Activated T-helper 2 cell treated with anti-CD3 and anti-CD28 coated beads, Interferon-gamma antibody, Interleukin-2, Interleukin-4, amounts not matched to agents 10 μg/mL and 5 μg/mL and 100 μg/mL, durations not matched to agents 14 hours and 24 hours and 36 hours (primary cell): ENCODE measurements at places on chromosomes 13 and 19.
A peak's percentile ranks its signal among the peaks of the same experiment; 100 is the strongest.

DNA sequence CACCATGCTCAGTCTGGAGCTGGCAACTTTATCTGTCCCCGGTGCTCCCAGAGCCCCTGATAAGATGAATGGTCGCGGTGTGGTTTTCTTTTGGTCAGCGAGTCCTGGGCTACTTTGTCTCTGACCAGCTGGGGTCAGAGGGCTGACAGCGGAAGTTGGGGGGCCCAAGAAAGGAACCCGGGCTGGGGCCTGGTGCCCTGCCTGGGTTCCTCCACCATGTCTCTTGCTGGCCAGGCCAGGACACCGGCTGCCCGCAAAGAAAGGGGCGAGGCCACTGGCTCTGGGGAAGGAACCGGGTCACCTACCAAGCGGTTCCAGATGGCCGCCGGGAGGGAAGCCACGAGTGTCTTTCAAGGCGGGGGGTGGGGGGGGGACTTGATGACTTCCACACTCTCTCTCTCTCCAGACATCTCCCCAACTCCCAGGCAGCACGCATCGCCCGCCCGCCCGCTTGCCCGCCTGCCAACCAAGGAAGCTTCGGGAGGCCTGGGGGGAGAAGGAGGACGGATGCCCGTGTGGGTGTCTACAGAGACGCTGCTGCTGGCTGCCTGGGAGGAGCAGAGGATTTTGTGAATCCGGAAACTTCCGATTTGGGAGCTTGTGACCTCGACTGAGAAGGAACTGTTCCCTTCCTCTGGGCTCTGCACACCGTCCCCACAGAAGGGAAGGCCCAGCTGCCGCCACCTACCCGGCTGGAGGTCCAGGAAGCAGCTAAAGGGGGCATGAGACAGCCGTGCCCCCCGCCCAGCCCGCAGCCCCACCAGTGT lies 1.1 kb downstream of the PIP5K1C start:
- no peak for DNase-seq

DNA sequence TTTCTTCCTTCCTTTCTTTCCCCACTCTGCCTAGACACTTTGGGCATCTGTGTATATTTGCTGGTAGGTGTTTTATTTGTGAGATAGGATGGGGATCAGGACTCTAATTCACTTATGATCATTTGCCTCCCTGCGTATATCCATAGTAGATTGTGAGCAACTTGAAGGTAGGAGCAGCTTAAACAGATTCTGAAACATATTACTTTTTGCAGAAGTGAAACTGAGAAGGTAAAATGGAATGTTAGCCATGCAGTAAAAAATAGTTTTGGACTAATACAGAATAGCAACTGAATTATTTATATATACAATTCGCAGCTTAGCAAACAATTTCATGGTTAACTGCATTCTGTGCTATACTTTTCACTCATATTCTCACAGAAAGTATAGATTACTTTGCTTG lies 38.7 kb downstream of the RNF6 start:
- no peak for DNase-seq

GRCh38 chr13:40506592-40507446 lies 159.6 kb downstream of the FOXO1 start:
- no peak for DNase-seq

DNA sequence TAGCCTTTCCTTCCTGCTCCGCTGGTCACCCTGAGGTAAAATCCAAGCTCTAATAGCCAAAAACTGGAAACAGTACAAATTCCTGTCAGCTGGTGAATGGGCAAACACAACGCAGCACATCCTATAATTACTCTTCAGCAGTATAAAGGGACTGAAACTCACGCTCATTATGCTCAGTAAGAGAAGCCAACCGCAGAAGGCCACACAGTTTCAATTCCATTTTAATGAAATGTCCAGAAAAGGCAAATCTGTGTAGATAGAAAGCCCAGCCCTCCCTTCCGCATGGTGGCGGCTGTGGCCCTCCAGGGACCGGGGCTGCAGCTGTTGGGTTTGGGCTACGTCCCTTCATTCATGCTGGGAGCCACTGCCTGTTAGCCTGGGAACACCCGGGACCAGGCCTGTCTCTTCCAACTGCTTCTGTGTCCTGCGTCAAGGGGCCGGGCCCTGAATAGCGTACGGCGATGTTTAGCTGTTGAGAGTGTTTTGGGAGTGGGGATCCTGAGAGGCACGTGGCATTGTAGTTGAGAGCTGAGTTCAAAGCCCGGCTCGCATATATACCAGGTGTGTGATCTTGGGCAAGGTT lies 23.5 kb downstream of the NKPD1 start:
- no peak for DNase-seq

- DNase-seq = no peak
Observed at GRCh38 chr13:32299893-32300292, 15.3 kb downstream of the ZAR1L start.

GRCh38 chr13:32851083-32852069 lies 164.8 kb upstream of the KL start:
- DNase-seq = no peak

DNA sequence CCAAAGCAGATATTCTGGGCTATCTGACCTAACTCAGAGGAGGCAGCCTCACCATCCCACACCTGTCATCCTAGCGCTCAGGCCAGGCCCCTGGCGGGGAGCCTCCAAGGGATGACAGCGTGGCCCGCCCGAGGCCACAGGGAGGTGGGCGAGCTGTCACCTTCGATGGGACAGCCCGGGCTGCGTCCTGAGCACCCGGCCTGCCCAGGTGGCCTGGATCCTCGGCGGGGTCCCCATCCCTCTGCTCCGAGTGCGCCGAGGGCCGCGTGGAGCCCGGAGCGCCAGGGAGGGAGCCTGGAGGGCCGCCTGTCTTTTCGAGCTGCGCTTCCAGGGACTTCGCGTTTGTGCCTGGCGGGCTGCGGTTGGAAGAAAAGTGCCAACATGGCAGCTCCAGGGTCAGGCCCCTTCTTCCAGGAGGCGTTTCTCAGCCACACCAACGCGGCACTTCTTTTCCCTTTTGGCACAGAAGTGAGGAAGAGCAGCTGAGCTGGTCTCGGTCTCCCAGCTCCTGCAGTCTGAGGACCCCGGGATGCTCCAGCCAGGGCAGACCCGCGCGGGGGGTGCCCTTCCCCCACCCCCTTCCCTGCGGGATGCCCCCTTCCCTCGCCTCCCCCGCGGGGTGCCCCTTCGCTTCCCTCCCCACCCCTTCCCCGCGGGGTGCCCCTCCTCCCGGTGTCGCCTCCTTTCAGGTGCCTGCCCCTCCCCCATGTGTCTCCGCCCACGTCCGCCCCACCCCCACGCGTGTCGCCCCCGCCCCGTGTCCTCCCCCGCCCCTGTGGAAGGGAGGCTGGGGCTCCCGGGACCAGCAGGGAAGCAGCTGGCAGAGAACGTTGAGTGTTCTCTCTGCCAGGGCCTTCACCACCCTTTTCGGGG lies 42.3 kb downstream of the GJA3 start:
- no peak for DNase-seq

- no peak for DNase-seq
Observed at GRCh38 chr13:39955560-39955959, 300.1 kb downstream of the COG6 start.

- DNase-seq = no peak
Observed at GRCh38 chr19:19487950-19488874, 27.1 kb downstream of the TSSK6 start.

- no peak for DNase-seq
Observed at GRCh38 chr13:79466872-79467271, 14.1 kb upstream of the NDFIP2 start.

DNA sequence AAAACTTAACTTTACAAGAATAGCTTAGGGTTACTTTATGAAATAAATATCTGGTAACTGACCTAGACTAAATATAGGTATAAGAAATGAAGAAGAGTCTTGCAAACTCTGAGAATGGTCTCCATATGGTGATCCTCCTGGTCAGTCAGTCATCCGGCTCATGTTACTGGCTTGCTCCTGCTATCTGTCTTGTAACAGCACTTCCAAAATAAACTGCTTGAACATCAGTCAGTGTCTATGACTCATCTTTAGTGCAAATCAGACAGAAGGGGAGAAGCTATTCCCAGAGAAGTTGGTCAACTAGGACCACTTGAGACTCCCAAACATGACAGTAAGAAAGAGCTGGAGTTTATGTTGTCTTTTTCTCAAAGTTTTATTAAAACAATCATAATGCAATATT lies 1550.9 kb downstream of the PCDH9 start:
- no peak for DNase-seq

- no peak for DNase-seq
Observed at GRCh38 chr13:95957331-95957730, 95.9 kb downstream of the UGGT2 start.

DNA sequence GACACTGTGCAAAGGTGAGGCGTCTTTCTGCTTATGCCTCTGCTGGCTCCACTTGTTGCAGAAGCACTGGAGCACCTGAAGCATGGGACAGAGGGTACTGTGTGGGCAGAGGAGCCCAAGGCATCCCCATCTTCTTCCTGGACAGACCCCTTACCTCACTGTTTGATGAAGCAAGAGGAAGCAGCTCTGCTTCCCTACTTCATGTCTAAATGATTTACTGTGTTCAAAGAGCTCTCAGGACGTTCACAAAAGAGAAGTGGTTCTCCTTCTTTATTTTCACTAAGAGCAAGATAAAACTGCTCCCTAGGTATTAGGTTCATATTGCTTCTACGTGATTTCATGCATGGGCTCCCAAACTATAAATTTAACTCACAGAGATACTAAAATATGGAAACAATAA lies 1635.4 kb upstream of the SLC10A2 start:
- no peak for DNase-seq

DNA sequence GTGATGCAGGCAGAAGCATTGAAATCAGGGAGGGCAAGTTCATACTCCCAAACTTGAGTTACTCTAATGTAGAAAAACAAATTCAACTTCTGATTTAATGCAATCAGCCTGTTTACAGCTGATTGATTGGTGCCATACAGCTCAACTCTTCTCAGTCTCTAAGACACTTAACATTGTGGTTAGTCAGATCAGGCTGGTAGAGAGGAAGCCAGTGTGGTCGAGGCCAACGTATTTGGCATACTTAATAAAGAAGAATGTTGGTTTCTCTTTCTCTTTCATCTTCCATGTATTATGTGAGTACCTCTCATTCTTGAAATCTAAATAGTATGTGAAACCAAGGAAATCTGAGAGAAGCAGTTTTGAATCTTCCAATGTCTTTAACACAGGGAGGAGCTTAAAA lies 255.0 kb upstream of the SLITRK1 start:
- peak; percentile 52 for DNase-seq

DNA sequence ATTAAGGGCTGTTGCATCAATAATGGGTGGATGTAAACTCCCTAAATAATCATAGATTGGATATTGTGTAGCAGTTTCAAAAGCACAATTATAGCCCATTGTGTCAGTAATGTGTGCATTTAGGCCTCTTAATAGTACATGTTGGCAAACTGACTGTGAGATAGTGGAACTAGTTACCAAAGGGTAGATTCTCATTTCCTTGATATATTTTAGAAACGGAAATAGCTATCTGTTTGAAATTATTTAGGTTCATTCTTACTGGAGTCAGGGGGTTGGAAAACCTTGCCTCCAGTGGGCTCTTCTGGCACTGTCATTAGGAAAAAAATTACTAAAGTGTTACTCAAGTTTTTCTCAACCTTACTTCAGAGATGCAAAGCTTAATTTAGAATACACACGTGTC lies 1074.9 kb downstream of the PCDH17 start:
- DNase-seq = no peak

GRCh38 chr13:110973007-110973700 lies 58.3 kb upstream of the ANKRD10 start:
- no peak for DNase-seq

DNA sequence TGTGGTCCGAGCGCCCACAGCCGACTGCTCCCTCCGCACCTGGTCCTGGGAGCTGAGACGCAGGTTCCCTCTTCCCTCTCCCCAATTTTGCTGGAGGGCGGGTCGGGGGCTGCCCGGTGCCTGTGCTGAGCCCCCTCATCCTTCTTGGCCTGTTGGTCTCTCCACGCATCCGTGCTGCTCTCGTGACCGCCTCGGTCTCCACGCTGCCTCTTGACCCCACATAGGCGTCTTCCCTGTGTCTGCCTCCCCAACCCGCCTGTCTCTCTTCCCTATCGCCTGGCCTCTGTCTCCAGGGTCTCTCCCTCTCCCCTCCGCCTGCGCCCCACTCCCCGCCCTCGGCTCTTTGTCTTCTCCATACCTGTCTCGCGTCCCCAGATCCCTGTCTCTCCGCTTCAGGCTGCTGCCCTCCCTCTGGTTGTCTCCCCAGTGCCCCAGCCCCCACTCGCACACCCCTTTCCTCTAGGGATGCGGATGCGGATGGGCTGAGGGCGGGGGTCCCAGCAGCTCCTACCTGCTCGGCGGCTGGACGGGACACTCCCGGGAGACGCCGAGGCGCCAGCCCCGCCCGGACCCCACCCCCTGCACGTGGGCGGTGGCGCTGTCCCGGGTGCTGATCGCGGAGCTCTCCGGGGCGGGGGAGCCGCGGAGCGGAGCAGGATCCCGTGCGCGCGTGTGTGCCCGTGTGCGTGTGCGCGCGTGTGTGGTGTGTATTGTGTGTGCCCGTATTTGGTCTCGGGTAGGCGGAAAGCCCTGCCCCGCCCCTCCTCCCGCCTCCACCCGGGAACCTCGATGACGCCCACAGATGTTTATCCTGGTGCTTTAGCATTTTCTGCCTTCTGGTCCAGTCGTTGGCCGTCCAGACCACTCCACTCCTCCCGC lies at the start of gene SYT5:
SYT5 (minus strand) TSS at position 684 of the 879 bp plus-strand sequence. CDS start 1,248 bp downstream, outside the sequence.
- DNase-seq = peak; percentile 63

DNA sequence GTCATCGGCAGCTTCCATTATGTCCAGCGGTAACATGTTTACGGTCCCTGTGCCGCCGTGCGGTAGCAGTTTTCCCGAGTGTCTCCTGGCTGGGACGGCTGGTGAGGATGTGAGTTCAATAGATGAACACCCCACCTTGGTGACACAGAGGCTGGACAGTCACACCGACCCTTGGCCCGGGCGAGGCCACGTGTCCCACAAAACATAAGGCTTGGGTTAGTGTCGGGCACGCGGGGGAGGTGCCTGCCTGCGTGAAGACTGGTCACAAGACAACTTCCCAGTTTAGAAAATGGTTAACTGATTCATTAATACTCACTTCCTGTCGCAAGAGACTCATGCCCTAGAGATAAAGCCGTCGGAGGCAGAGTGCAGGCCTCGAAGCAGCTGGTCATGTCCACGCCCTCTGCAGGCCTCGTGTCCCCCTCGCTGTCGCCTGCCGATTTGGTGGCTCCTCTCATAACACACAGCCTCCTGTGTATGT lies 17.2 kb downstream of the RASA3 start:
- no peak for DNase-seq

DNA sequence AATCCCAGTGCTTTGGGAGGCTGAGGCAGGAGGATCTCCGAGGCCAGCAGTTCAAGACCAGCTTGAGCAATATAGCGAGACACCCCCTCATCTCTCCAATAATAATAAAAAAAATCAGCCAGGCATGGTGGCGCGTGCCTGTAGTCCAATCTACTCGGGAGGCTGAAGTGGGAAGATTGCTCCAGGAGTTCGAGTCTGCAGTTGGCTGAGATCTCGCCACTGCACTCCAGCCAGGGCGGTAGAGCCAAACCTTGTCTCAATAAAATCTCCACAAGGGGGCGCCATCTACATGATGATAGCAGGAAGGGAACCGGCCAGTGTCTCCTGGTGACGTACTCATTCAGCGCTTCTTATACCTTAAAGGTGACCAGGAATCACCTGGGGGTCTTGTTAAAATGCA lies 13.6 kb upstream of the C5AR1 start:
- DNase-seq = peak; percentile 62

GRCh38 chr13:34422956-34423355 lies 519.1 kb upstream of the NBEA start:
- DNase-seq = no peak
